SK-N-DZ (cell line): ENCODE measurements at places on chromosomes 3 and 15.

DNA sequence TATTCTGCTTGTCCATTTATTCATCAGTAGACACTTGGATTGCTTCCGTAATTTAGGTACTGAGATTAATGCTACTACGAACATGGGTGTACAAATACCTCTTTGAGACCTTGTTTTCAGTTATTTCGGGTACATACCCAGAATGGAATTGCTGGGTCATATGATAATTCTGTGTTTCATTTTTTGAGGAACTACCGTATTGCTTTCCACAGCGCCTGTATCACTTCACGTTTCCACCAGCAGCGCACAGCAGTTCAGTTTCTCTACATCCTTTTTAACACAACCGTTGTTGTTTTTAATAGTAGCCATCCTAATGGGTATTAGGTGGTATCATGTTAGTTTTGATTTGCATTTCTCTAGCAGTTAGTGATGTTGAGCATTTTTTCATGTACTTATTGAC is 9.5 kb downstream of the PAK2 start:
- no peak for DNase-seq

DNA sequence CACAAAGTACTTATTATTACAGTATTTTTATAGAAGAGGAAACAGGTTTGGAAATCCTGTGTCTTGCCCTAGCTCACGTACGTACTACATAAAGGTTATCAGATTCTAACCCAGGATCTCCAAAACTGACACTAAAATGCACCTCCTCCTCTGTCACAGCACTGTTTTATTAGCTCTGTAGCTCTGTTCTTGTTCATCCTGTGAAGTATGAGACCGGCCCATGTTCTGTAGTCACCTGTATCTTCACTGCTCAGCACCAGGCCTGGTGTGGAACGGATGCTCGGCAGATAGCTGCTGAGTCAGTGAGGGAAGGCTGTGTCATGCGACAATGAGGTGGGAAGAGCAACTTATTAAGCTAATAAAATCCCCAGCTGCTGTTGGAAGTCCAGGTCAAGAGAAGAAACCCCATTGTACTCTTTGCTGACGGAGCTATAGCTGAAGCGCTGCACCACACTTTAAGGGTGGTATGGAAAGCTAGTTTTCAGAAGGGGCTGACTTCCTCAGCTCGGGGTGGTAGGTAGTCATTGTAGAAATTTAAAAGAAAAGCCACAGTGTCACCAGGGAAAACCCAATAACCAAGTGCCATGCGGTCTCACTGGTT is 22.8 kb downstream of the BCL2A1 start:
- no peak for DNase-seq

GRCh38 chr3:24354230-24354629 is 140.4 kb downstream of the THRB start:
- no peak for DNase-seq

DNA sequence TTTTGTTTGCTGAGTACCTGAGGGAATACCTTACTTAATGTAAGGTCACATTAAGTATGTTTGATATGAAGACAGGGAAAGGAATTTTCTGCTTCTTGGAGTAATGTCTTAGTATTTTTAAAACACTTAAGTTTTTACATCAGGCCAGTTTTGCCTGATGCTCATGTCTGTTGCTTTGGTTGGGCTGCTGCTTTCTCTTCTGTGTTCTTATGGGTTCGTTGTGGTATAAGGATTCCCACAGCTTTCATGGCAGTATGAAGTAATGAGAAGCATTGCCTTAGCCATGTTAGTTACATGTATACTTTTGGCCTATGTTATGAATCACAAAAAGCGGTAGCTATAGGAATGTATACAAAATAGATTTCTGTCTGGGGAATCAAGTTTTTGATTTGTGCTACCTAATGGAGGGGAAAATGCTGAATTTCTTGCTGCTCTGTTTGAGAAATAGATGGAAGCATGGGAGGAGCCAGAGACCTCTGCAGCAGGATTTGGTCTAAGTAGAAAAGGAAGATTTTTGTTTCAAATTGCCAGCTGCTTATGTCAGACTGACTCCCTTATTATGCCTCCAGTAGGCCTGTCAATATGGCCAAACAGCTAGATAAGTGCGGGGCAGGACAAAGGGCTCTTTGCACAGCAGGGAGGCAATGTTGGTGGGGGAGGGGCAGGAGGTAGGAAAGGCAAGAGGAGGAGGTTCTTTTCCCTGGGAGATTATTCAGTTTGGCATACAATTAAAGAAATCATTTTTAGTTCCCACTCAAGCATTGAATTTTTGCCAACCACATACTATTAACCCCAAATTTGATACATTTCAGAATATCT is 5.2 kb downstream of the SETD5 start:
- DNase-seq = peak; percentile 66

DNA sequence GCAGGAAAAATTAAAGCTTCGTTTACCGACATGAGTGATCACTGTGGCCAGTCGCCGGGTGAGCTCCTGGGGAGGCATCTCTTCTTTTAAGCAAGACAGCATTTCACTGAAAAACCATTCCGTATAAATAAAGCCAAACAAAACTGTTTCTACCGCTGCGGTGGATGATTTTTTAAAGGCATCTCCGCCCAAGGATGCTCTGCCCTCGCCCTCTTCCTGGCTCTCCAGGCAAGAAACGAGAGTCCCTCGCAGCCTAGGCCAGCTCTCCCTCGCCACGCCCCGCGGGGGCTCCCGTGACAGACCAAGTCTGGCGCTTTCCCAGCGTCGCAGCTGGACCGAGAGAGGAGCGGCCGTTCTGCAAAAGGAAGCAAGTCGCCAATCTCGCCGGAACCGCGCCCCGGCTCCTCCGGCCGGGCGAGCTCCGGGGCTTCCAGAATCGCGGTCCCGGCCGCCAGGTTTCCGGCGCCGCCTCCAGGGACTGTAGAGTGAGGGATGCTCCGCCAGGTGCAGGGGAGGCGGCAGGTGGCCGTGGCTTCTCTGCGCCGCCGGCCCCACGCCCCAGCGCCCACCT is 458 bp downstream of the MCF2L2 start:
- DNase-seq = peak; percentile 62

DNA sequence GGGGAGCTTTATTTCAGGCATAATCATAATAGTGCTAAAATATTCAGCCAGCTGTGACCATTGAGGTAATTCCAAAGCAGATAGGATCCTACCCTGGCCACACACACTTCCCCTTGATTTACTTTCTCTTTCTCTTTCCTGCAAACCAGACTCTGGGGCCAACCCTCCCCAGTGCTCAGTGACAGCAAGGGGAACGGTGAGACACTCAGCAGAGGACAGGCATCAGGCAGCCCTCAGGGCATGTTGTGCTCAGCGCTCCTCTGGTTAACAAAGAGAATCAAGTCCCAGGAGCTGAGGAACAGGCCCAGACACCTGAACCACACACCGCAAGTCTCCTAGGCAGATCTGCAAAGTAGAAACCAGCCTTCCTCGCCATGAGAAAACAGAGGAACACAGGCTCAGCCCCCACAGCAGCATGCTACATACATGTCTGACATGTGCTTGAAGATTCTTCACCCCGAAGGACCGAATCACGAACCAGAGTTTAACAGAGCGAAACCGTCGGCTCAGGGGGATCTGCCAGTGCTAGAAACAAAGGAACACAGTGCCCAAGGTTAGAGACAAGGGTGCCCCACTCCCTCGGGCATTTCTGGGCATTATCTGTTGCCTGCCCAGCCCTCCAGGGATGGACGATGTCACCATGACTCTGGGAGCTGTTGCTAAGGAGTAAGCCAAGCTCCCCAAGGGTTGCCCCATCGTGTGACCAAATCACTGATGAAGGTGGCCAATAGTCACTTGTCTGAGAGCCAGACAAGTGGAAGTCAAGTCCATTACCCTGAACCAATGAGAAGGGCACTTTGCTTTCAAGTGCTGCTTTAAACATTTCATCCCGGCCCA is 17.5 kb downstream of the HDC start:
- no peak for DNase-seq

GRCh38 chr15:48966595-48967301 is 3.0 kb upstream of the SHC4 start:
- DNase-seq = no peak
